ENCODE measurements at places on chromosomes 5 and 9.
A peak's percentile ranks its signal among the peaks of the same experiment; 100 is the strongest.

GRCh38 chr5:94613583-94613982, 4.8 kb downstream of the KIAA0825 start:
- DNase-seq = no peak

GRCh38 chr5:114447084-114447773, 85.4 kb downstream of the KCNN2 start:
- DNase-seq = no peak

- DNase-seq = no peak
These were observed 124.1 kb downstream of the C9orf152 start for GRCh38 chr9:110083866-110084265.

DNA sequence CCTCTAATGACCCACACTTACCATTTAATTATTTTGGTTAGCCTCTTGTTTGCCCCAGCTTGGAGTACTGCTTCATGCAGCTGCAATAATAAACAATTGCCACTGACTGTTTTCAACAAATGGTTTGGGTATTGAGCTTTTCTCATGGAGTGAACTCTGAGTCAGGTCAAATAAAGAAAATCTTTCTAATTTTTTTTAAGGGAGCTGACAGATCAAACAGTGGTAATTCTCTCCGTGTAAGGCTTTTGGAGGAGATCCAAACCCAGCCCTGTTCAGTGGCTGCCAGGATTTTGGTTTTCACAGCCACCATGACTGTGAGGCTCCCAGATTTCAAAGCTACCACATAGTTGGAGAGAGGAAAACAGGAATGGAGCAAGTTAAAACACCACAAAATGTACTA, 110.7 kb upstream of the EFNA5 start:
- DNase-seq = no peak

GRCh38 chr9:123343443-123344191, 12.4 kb upstream of the CRB2 start:
- DNase-seq = no peak

GRCh38 chr9:137108608-137109249, 5.8 kb downstream of the DPP7 start:
- no peak for DNase-seq

GRCh38 chr5:11322133-11322532, 561.1 kb upstream of the DAP start:
- no peak for DNase-seq

DNA sequence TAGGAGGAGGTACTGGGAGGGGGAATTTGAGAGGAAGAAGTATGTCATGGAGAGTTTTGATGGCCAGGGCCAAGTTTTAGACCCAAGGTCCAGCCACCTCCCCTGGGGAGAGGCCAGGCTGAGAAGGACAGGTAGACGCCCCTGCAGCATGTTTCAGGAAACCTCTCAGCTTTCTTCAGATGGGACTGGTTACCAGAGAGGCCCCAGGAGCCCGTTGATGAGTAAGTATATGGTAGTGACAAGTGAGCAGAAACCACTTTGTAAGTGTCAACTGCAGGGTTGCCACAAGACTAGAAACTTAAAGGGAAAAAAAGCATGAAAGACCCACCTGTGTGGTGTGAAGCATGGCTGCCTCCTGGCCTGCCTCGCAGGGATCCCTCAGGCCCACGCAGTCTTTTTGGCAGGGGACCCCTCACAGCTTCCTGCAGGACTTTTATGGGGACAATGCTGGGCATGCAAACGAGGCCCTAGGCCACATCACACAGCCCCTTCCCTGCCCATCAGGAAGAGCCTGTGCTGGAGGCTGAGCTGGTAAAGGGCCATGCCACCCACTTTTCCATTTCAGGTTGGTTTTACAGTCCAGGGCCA, 255.9 kb downstream of the FSTL4 start:
- no peak for DNase-seq

DNA sequence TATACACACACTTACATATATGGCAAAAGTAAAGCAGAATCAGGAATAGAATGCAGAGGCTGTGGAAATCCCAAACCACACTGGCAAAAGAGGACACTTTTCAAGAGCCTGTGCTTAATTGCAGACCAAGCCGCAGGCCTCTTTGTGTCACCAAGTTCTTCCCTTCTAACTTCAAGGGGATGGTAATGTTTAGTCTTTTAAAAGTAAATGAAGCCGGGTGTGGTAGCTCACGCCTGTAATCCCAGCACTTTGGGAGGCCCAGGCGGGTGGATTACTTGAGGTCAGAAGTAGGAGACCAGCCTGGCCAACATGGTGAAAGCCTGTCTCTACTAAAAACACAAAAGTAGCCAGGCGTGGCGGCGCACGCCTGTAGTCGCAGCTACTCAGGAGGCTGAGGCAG, 28.7 kb downstream of the ROR2 start:
- DNase-seq = no peak

GRCh38 chr9:90044263-90044662, 439.5 kb downstream of the GADD45G start:
- no peak for DNase-seq

DNA sequence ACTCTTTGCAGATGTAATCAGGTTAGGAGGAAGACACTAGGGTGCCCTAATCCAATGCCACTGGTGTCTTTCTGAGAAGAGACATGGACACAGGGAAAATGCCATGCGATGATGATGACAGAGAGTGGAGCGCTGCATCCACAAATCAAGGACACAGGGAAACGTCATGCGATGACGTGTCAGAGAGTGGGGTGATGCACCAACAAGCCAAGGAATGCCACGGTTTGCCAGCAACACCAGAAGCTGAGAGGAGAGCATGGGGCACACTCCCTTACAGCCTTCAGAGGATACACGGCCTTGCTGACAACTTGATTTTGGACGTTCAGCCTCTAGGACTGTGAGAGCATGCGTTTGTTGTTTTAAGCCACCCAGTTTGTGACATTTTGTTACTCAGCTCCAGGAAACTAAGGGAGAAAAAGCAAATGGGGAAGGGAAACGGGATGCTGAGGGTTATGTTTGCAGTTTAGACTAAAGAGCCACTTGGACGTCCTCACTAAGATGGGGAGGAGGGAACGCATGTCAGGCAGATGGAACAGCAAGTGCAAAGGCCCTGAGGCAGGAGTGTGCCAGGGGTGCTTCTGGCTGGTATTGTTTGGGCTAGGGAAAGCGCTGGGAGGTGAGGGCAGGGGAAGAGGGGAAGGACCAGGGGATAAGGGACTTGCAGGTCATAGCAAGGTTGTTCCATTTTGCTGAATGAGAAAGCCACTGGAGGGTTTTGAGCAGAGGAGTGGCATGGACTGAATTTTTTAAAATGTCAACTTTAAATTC, 2.5 kb upstream of the TENT4A start:
- no peak for DNase-seq

DNA sequence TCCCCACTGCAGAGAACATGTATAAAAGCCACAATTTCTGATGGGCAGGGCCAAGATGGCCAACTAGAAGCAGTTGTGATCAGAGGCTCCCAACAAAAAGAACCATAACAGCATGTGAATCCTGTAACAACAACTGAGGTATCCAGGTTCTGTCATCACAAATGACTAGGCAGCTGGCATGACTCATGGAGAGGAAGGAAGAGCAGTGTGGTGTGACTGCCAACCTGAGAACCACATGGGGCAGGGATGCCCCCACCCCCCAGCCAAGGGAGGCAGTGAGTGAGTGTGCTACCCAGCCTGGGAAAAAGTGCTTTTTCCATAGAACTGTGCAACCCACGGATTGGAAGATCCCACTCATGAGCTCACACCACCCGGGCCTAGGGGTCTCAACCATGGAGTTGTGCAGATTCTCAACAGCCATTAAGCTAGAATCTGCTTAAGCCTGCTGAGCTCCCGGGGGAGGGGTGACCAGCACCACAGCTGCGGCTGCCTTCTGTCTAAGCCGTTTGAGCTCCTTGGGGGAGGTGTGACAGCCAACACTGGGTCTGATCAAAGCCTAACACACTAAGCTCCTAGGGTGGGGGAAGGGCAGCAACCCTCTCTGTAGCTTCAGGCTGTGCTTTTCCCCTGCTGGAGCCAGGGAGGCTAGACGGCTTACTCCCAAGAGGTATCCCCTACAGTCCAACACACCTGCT, 80.1 kb upstream of the DMAC1 start:
- DNase-seq = peak; percentile 1

DNA sequence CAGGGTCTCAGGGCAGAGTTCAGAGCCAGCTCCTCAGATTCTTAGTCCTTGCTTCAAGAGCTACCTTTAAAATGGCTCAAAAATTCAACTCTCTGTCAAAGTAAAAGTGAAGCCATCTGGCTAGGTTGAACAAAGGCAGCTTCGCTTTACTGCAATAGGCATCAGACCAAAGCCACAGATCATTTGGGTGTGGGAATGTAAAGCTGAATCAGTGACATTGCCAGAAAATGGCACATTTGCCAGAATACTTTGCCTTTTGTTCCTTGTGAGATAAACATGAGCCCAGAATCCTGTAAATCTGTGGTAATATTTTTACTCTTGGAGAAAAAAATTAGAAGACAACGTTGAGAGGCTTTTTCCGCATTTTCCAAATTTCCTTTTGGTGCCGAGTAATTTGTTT, 210.5 kb downstream of the PALM2AKAP2 start:
- DNase-seq = no peak

GRCh38 chr9:107219486-107220077, 63.5 kb upstream of the RAD23B start:
- DNase-seq = no peak

Data from activated CD4-positive, alpha-beta T cell treated with anti-CD3 and anti-CD28 coated beads, Interleukin-2, amount 50 U/mL, for 1 hour (primary cell).